ENCODE measurements at places on chromosomes 7 and 10. TPM values are rescaled to one million over a fixed set of nuclear protein-coding genes. Genes with fewer than 3 reads are reported as not detected.
A peak's percentile ranks its signal among the peaks of the same experiment; 100 is the strongest.

The GJC3 gene
- not detected for total RNA-seq

The FAM107B gene
- 220 TPM for total RNA-seq

The SDHAF3 gene
- total RNA-seq: 15.1 TPM

The CAMK2B gene
- not detected for total RNA-seq

DNA sequence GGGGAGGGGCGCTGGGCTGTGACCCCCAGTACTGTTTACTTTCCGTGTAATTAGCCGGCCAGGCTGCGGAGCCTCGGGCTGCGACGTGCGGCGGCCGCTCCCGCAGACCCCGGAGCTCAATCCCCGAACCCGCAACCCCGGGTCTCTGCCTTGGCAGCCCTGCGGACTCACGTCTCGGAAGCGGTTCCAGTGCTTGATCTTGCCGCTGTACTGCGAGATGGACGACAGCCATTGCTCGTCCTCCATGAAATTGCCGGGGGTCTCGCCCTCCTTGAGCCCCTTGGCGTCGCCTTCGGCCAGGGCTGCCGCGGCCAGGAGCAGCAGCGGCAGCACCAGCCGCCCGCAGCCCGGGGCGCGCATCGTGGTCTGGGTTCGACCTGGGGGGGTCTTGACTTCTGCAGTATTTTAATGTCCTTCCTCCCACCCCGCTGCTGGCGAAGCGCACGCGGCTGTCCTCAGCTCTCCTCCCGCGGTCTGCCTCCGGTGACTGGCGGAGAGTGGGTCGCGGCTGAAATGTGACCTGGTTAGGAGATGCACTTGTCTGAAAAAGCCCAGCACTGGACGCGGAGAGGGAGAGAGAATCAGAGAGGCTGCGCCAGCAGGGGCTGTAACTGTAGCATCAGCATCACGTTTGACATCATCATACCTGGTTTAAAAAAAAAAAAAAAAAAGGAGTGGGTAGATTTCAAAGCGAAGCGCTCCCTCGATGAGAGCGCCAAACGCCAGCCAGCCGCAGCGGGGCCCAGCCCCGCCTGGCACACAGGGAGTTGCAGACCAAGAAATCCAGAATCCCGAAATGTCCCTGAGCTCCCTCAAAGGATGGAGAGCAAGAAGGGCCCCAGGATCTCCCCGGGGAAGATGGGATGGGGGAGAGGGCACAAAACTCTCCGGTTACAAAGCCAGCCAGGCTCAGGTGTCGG lies at the start of gene SPOCK2:
Gene SPOCK2 (minus strand): TSS at position 583 of the 920 bp plus-strand sequence. CDS start 223 bp downstream, at position 360.
- DNase-seq: peak; percentile 81

The CHRM2 gene
- total RNA-seq: not detected

GRCh38 chr7:135692055-135692454 lies 29.7 kb downstream of the STMP1 start:
- DNase-seq: no peak

The GJD4 gene
- total RNA-seq: not detected

The CAV1 gene
- not detected for total RNA-seq

GRCh38 chr10:73964743-73965142 lies 33.2 kb upstream of the VCL start:
- DNase-seq: no peak

The HECTD2 gene
- 3.1 TPM for total RNA-seq

The PRR15 gene
- not detected for total RNA-seq

The CDC14C gene
- total RNA-seq: not detected

DNA sequence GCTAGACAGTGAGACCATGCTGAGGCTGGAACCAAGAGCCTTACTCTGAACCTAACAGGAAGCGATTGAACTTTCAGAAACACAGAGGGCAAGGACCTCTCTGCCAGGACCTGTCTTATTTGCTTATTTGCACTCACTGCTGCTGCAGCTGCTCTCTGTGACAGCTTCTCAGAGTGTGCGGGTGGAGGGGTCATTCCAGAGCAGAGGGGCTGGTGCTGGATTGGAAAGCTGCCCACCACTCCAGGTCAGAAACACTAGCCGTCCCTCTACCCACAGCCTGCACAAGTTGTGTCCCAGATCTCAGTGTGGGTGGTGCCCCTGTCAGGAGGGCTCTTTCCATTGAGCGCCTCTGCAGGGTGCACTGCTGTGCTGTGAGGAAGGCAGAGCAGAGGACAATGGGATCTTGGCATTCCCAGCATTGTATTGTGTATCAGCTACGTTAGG lies 126.2 kb downstream of the CCNY start:
- peak; percentile 14 for DNase-seq

DNA sequence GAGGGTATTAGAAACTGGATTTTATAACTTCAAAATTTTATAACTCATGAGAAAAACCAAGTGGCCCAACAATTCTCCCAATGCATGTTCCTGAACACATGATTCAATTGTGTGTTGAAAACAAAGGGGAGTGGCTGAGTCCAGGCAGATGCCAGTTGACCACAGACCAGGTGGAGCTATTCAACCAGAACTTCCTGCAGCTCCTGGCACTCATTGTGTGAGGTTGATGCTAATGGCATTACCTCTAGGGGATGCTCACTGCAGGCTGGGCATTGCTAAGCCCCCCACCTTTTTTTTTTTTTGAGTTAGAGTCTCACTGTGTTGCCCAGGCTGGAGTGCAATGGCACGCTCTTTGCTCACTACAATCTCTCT lies 20.3 kb downstream of the MYOF start:
- no peak for DNase-seq

- DNase-seq: no peak
Measured at GRCh38 chr7:139613971-139614411, 90.5 kb downstream of the CLEC2L start.

- no peak for DNase-seq
Measured at GRCh38 chr7:22571766-22572165, 71.8 kb upstream of the STEAP1B start.

- no peak for DNase-seq
Measured at GRCh38 chr7:141433698-141434097, 117.5 kb upstream of the AGK start.

All from activated CD4-positive, alpha-beta T cell treated with anti-CD3 and anti-CD28 coated beads, Interleukin-2, amount 10 ng/mL, durations not matched to agents 7 days and 5 days (primary cell).